Stimulated activated CD8-positive, alpha-beta memory T cell treated with anti-CD3 and anti-CD28 coated beads, Interleukin-15, amount 100 ng/mL, for 4 hours (primary cell): ENCODE measurements at places on chromosomes 2 and 18.

DNA sequence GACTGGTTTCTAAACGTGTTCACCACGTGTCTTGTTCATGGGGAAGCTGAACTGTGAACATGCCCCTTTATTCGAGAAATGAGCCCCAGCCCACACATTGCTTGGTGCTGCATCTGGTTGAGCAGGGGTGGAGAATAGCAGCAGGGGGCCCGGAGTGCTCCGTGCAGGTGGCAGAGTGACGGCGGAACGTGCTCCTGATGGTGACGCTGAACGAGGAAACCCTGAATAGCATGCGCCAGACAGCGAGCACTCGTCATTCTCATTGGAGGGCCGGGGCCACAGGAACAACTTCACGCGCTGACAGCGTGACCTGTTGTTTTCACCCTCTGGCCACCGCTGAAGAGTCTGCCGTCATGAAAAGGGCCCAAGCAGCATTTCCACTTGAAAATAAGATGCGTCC is 125.8 kb upstream of the TPO start:
- DNase-seq = no peak

DNA sequence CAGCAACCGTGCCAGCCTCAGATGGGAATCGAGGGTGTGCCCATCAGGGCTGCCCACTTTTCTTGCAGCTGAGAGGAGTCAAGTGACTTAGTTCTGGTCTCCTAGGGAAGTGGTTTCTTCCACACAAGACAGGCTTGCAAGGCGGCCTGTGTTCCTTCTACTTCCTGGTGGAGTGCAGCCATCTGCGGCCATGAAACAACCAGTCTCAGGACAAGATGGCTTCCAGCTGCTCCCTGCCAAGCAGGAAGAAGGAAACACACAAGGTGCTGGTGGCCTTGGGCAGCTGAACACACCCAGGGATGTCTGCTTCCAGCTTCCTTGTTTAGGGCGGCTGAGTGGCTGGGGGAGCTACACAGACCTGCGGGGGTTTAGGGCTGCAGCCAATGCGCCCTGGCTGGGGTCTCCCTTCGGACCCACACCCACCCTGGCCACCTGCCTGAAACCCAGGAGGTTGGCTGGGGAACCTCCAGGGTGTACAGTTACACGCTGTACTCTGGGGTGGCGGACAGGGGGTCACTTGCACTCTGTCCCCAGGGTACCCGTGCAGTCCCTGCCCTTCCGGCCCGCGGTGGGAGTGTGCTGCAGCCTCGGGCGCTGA is 34.7 kb downstream of the PTPN18 start:
- no peak for DNase-seq

- no peak for DNase-seq
Measured at GRCh38 chr18:78901923-78902794, 77.5 kb upstream of the SALL3 start.

GRCh38 chr18:25420077-25420825 is 68.3 kb upstream of the ZNF521 start:
- DNase-seq = no peak

DNA sequence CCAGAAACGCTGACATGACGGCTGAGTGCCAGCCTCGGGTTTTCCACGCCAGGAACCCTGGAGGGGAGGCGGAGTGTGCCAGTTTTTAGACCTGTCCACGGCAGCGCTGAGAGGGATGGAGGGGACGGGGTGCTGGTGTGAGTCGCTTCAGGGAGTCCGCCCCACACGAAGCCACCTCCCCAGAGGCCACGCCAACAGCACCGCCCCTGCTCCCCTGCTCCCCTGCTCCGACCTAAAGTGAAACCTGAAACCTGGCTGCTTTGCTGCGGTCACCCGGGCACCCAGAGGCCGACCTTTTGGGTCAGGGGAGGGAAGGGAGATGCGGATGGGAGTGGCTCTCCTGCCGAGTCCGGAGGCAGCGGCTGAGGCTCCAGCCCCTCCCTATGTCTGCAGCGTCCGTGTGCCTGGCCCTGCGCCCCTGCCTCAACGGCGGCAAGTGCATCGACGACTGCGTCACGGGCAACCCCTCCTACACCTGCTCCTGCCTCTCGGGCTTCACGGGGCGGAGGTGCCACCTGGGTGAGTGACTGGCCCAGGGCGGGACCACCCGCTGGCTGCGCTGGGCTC is 38.1 kb downstream of the SNED1 start:
- DNase-seq = peak; percentile 36

DNA sequence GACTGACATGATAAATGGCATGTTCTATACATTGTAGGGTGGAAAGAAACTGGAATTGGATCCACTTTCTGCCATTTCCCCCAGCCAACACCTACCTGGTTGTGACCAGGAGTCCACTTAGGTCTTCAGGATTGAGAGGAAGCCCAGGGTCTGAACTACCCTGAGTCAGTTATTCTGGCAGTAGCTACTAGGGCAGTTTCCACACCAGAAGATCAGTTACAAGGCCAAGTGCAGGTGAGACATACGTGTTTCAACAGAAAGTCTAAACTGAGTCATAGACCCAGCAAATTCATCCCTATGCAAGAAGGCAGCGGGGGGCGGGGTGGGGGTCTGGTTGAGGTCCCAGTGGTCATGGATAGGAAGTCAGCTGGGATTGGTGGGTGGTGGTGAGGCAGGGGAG is 21.9 kb downstream of the ANTXR1 start:
- DNase-seq = no peak

GRCh38 chr2:227163485-227163997 is 464 bp downstream of the COL4A4 start:
- DNase-seq = no peak

DNA sequence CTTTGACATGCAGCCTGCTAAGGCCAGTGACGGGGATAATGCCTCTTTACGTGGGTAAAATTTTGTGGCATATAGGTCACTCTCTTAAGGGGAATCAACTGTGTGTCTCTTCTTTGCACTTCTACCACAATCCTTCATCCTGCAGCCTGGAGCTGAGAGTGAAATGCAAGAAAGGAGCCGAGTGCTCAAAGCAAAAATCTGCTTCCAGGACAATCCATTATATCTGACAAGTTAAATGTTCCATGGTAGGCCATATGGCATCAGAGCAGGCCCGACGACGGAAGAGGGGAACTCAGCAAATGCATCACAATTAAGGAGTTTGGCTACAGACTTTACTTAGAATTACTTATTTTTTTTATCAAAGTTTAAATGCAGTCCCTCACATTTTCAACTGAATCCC is 171.2 kb downstream of the TCF4 start:
- DNase-seq = no peak

DNA sequence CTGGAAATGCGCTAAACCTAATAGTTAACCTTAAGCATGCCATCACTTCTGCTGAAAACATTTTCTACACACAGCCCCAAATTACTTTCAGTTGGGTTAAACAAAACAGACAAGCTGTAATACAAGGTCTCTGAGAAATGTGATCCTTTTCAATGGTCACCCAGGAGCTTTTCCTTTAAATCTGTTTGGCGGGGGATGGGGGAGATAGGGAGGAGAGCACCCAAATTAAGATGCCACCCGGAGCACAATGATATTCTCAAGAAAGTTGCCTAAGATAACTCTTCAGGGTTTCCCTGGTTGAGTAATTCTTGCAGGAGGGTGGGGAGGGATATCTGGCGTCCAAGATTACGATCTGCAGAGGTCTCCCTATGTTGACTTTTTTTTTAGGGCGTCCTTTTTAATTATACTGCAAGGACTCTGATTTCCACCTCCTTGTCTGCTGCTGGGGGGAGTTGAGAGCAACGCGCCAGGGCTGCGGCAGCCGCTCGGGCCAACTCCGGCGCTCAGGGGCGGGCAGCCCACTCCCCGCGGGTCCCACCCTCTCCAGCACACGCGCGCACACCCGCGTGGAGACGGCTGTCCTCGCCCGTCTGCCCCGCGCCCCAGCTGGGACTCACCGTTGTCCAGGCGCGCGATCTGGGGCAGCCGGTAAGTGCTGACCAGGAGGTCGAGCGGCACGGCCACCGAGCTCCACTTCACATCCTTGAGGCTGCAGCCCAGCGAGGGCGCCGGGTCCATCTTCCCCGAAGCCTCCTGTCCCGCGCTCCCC is 807 bp downstream of the GAREM1 start:
- no peak for DNase-seq

GRCh38 chr2:169746240-169746639 is 12.6 kb downstream of the KLHL23 start:
- no peak for DNase-seq

- DNase-seq = no peak
Measured at GRCh38 chr2:207487650-207488311, 42.0 kb upstream of the CREB1 start.

GRCh38 chr2:53170466-53170865 is 597.1 kb upstream of the CHAC2 start:
- DNase-seq = no peak

DNA sequence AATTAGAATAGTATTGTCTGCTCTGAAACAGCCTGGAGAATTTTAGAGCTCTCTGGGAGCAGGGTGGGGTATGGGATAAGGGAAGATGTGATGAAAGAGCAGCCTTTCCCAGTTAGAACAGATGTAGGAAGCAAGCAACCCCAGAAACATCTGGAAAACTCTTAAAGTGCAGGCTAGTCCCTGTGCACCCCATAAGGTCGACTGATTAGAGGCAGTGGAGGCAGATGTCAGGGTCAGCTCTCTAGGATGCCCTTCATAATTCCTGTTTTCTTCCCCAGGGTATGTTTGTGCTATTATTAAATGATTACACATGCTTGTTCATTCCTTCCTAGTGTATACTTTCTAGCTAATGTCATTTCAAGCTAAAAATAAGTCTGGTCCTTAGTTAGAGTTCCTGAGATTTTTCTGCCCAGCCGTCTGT is 41.7 kb downstream of the PTPRM start:
- DNase-seq = no peak

DNA sequence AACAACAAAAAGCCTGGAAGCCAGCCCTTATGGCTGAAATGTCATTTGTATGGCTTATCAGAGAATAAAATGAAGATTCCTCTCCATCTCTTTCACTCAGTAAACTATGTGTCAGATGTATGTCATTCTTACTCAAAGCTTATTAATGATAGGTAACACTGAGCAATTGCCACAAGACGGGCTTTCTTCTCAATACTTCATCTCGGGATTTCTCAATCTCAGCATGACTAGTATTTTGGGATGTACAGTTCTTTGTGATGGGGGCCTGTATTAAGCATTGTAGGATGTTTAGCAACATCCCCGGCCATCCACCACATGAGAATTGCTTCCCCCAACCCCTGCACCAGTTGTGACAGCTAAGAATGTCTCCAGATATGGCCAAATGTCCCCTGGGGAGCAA is 80.2 kb downstream of the MREG start:
- no peak for DNase-seq

DNA sequence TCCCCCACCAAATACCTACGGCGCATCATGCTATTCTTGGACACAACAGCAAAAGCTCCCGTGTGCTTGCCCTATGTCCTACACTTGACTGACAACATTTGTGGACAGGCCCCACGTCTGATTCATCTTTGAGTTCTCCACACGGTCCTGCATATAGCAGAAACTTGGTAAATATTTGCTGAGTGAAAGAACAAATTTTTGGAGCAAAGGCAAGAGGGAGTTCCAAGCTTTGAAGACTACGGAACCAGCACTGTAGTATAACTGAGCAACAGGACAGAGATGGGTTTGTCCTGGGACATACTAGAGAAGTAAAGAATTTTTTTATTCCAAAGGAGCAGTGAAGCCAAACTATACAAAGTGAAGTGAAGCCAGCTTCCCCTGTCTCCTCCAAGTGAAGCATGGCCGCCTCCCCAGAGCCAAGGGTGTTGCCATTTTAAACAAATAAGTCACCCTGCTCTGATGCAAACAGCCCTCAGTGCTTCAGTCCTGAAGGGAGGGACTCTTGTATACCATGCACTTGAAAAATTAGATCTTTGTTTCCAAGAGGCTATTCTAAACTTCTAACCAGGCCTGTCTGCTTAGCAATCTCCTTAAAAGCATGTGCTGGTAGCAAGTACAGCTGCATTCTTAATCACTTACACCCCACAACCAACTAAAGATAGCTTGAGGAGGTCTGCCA is 35.9 kb downstream of the SPRED2 start:
- DNase-seq = no peak

GRCh38 chr2:27024188-27024587 is 8.6 kb upstream of the TMEM214 start:
- no peak for DNase-seq

DNA sequence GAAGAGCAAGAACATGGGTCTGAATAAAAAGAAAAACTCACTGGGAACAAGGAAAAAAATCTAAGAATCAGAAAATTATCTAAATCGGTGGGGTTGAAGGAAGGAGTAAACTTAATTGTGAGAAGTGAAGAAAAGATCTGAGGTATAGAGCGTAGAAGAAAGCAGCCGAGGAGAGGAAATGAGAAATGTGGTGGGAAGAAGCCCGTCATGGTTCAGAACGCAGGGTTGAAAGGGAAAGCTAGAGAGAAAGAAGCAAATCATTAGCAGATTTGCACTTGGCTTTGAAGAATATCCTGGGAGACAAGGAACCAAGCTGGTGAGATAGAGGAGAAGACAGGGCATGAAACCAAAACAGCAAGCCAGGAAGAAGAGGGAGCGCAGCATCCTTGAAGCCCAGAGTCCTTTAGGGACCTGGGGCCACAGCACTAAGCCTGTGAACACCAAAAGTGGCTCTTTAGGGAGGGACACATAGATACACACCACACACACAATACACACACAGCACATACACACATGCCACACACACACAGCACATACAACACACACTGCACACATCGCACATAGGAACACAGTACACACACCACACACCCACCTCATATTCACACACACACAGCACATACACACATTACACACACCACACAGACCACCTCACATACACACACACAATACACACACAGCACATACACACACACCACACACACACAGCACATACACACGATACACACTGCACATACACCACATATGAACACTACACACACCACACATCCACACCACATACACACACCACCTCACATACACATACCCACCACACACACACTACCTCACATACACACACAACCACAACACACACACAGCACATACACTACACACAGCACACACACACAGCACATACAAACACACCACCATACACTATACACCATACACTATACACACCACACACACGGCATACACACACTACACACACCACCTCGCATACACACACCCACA is 274.6 kb downstream of the ETAA1 start:
- DNase-seq = no peak

DNA sequence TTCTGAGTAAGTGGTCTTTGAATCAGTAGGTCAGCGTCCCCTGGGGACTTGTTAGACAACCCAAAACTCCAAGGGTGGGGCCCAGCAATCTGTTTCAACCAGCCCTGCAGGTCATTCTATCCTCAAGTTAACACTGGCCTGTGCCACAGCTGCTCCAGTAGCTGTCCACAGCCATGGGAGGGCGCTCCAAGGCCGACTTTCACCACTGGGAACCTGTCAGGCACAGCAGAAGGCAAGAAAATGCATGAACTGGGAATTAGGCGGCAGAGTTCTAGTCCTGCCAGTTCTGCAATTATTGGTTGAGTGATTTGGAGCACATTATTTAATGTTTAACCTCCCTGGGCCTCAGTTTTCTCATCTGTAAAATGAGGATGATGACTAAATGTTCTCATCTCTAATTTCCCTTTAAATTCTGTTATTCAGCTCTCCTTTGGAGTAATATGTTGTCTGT is 17.4 kb upstream of the MRPL33 start:
- peak; percentile 35 for DNase-seq
